ENCODE measurements at places on chromosomes 5 and 9.

DNA sequence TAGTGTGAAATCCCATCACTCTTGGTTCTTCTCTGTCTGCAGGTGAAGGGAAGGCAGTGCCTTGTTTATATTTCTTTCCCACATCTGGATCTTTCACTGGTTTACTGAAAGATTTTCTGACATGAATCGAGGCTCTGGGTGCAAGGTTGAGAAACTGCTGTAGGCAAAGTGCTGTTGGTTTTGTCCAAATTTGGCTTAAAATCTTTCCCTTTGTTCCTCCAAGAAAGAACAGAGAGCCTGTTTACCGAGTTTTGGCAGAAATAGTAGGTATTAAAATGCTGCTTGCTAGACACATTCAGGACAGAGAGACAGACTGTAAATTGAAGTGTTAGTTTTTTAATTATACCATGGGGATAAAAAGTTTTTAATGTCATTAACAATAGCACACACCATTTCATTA is 21.5 kb downstream of the SKP2 start:
- no peak for DNase-seq

- DNase-seq: no peak
Observed at GRCh38 chr9:125527471-125528002, 179.5 kb downstream of the MAPKAP1 start.

DNA sequence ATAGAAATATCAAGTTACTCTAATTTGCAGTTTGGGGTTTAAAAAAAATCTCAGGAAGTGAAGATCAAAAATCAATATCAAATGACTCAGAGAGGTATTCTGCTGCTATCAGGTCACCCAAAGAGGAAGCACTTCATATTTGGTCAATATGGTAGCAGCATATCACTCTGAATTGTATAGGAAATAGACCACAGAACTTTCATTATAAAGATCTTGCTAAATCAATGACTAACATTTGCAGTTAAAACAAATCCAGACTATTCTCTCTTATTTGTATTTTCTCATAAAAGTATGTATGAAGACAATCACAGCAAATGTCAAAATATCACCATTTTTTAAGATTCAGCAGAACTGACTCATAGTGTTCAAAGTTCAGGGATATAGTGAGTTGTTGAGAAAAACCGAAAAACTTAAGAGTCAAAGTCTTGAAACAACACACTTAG is 105.8 kb upstream of the PCSK1 start:
- no peak for DNase-seq

DNA sequence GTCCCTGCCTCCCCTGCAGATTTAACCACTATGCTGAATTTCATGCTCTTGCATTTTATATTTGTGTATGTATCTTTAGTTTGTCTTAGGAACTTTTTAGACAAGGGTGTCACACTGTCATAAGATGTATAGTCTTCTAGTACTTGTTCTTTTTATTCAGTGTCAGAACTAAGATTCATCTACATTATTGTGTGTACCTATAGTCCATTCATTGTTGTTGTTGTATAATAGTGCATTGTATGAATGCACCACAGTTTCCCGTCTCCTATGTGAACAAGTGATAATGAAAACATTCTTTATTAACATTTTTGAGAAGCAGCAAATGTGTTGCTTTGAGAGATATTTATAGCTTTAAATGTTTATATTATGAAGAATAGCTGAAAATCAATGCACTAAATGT is 45.9 kb downstream of the SFXN1 start:
- no peak for DNase-seq

DNA sequence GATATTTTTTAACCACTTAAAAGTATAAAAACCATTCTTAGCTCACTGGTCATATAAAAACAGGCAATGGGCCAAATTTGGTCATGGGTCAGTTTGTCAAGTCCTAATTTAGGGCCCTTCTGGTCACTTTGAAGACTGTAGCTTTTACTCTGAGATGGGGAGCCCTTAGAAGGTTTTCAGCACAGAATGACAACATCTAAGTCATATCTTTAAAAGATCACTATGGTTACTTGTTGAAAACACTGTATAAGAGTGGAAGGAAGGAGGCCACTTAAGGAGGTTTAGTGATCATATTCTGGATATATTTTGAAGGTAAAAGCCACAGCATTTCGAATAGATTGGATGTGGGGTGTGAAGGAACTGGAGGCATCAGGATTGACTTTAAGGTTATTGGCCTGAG is 76.7 kb downstream of the STRBP start:
- DNase-seq: no peak

DNA sequence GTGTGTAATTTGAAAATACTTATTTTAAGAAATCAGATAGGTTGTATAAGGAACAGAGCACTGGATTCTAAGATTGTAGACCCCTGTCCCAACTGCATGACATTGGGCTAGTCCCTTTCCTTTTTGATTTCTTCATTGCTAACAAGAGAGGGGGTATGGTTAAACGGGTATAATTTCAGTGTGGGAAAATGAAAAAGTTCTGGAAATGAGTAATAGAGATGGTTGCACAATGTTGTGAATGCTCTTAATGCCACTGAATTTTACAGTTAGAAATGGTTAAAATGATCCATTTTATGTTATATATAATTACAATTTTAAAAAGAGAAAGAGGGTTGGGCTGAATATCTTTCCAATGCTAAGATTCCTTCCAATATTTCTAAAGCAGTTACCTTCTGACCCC is 103.3 kb upstream of the LHFPL2 start:
- no peak for DNase-seq

DNA sequence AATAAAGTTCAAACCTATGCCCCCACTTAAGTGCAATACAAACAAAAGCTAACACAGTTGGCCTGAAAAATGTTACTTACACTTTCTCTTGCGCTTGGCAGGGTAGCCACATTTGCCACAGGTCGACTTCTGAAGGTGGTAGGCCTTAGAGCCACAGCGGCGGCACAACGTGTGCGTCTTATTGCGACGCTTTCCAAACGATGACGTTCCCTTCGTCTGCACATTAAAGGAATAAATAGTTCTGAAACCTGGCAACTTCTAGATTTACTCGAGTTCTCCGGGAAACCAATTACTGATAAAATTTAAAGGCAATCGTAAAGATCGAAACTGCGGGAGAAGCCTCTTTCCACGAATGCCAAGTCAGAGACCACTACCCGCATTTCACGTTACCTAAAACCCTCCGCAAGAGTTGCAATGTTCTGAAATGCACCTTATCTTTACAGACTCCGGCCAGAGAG is 602 bp downstream of the RPL37 start:
- peak; percentile 32 for DNase-seq

- DNase-seq: no peak
Observed at GRCh38 chr5:44935262-44935661, 126.5 kb downstream of the MRPS30 start.

DNA sequence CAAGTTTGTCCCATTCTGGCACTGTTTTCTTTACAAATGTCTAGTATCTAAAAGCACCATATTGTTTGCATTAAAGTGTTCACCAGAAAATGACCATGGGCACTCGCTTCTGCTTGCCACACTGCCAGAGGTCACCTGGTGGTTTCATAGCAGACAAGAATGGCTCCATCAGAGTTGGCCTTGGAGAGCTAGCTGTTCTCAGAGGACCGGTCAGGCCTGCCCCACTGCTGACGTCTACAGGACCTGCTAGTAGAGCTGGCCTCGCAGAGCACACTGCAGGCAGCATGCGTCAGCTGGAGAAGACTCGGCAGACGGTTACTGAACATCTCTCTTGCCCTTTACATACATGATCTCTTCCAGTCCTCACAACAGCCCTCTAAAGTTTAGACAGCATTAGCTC is 8.7 kb upstream of the TLX3 start:
- DNase-seq: no peak

GRCh38 chr5:56175488-56175887 is 57.6 kb downstream of the ANKRD55 start:
- no peak for DNase-seq

GRCh38 chr9:15191378-15191777 is 115.6 kb downstream of the TTC39B start:
- no peak for DNase-seq

DNA sequence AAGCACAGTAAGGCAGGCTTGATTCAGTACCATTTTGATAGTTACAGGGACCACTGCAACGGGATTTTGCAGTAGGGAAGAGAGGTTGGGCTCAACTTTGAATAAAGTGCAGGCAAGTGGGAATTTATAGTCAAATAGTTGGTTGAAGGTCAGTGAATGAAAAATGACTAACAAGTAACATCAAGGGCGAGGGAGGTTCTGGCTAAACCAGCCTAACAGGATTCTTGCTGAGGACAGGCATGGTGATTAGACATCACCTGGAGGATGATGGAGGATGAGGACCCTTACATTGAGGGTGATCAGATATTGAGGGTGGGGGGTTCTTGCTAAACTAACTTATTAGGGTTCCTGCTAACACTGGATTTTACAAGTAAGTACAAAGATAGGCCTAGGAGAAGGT is 66.1 kb upstream of the SMC5 start:
- DNase-seq: no peak

GRCh38 chr9:69175486-69175885 is 1.4 kb downstream of the TJP2 start:
- DNase-seq: no peak

- DNase-seq: no peak
Observed at GRCh38 chr5:88394536-88395175, 126.0 kb upstream of the TMEM161B start.

DNA sequence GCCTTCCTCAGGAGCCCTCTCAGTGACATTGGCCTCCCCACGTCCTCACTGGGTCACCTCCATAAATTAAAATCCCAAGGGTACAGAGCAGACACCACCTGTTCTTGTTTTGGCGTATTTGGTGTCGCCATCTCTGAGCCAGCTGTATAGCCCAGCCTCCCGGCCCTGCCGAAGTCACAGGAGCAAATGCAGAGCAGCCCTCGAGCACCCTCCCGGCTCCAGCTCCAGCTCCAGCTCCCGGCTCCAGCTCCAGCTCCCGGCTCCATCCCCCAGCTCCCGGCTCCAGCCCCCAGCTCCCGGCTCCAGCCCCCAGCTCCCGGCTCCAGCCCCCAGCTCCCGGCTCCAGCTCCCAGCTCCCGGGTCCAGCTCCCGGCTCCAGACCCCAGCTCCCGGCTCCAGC is 74.3 kb downstream of the ZNF354C start:
- no peak for DNase-seq

Data from activated CD8-positive, alpha-beta memory T cell treated with anti-CD3 and anti-CD28 coated beads for 1 hour (primary cell).